ENCODE measurements at places on chromosomes 7 and 10.

DNA sequence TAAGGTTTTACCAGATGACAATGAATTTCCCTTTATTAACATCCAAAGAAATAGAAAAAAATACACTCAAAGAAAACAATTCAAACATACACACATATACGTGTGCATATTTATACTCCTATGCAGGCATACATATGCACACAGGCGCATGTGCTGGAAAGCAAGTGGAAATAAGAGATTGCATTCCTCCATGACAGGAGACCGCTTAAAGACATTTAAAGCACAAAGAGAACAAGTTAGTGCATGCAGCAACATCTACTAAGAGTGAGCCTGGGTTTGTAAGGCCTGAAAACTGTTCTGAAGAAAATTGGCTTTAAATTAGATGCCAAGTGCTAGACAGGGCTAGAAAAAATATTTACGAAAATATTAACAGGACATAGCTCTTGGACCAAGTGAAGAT is 40.1 kb upstream of the PPP1R17 start:
- no peak for DNase-seq

DNA sequence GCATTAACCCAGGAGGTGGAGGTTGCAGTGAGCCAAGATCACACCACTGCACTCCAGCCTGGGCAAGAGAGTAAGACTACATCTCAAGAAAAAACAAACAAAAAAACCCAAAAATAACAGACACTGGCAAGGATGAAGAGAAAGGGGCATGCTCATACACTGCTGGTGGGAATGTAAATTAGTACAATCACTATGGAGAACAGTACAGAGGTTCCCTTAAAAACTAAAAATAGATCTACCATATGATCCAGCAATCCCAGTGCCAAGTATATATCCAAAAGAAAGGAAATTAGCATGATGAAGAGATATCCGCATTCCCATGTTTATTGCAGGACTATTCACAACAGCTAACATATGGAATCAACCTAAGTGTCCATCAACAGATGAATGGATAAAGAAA is 66.4 kb upstream of the PLA2G12B start:
- DNase-seq, result no peak

- no peak for DNase-seq
Observed at GRCh38 chr10:121532292-121532864, 65.9 kb downstream of the FGFR2 start.

- DNase-seq, result no peak
Observed at GRCh38 chr7:101172005-101172853, 6.9 kb upstream of the VGF start.

- DNase-seq, result no peak
Observed at GRCh38 chr7:154380771-154381170, 328.6 kb downstream of the DPP6 start.

All from glutamatergic neuron (in vitro differentiated cells).